Posterior cingulate gyrus (tissue), 11 donors: ENCODE measurements at places on chromosomes 6 and 20.

GRCh38 chr20:22861231-22861980, 173.7 kb upstream of the SSTR4 start:
- DNase-seq: no peak

DNA sequence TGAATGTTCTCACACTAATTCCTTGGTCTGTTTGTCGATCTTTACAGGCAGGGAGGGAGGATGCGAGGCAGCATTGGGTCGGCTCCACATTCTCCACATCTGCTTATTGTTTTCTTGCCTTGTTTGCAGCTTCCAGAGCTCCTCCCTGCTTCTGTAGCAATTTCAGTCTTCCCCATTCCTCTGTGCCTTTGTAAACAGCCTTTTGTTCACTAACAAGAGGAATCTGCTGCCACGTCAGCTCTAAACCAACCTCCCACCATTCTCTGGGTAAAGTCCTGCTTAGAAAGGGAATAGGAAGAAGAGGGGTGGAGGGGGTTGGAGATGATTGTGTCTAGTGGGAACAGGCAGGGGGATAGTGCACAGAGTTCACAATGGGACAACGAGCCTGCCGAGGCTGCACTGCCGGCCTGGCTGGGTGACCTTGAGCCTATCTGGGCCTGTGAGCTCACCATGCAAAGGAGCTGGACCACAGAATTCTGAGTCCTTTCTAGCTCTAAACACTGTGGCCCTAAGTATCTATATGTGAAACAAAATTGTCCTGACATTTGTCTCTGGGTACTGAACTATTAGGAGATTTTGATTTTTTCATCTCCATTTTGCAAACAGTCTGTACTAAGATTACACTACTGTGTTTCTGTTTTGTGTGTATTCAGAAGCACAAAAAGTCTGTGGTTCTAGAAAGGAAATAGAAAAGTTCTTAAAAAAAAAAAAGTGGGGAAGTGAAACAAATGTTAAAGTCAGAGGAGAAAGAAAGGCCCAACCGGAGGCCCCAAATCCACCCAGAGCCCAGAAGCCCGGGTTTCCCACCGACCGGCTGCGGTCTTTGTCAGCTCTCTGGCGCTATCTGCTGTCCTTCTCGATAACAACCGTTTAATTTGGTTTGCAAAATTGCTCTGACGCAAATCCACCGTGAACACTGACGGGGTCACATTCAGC, 1.4 kb upstream of the PRND start:
- DNase-seq: peak; percentile 75

DNA sequence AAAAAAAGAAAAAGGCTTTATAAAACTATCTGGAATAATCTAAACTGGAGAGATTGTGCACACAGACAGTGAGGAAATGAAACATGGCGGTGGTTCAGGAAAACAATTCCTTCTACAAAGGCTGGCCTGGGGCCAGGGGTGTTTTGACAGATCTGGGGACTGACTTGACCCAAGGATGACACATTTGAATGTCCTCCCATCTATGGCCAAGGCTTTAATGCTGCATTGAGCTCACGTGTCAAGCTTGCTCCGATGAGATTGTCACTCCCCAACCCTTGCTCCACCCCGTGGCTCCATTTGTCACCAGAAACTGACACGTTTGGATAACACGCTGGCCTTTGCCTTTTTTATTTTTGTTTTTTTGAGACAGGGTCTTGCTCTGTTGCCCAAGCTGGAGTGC, 156.1 kb downstream of the ZFP64 start:
- no peak for DNase-seq

DNA sequence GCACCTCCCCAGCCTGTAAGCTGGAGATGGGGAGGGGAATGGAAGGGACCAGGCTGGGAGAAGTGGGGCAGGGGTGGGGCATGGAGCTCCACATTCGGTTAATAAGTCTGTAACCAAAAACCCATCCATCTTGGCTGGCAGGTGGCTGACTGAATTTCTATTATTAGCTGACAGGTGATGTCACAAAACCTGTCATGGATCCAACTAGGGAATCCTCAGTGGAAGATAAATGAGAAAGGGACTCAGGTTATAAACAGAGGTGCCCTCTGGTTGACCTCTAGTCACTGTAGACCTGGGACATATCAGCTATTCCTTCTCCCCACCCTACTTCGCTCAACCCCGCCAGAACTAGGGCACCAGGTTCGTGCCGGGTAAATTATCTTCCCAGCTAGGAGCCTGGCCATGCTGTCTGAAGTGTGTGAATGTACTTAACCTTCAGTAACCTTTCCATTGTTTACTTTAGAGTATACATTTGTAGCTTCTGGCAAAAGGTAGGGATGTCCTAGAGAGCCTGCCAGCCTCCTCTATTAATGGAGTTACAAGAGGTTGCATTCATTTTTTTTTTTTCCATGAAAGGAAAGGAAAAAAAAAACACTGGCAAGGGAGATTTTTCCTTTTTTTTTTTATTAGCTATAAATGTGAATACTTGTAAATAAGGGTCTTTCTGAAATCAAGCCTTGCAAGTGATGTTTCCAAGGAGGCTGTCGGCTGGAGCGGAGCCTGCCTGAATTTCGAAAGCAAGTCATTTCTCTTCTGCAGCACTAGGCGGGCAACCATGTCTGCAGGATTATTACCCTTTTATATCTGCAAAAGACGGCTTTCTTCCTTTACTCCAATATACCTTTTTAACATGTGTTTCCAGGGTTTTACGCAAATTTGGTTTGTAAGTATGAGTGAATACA, 135.9 kb downstream of the TMEM242 start:
- DNase-seq: no peak

GRCh38 chr6:123604067-123604466, 32.7 kb downstream of the TRDN start:
- DNase-seq: no peak

GRCh38 chr20:59835448-59836395, 97.7 kb downstream of the SYCP2 start:
- peak; percentile 37 for DNase-seq

DNA sequence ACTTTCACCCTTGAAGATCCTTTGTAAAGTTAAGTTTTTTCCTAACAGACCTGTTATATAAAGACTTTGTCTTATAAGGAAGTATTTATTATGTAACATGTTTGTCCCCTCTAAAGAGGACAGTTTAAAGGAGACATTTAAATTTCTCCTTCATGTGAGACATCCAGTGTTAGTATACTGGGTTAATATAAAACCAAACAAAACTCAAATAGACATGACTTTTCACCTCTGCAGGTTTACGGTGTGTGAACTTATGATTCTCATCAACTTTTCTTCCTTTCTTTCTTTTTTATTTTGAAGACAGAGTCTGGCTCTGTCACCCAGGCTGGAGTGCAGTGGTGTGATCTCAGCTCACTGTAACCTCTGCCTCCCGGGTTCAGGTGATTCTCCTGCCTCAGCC, 17.4 kb upstream of the MPC1 start:
- no peak for DNase-seq

DNA sequence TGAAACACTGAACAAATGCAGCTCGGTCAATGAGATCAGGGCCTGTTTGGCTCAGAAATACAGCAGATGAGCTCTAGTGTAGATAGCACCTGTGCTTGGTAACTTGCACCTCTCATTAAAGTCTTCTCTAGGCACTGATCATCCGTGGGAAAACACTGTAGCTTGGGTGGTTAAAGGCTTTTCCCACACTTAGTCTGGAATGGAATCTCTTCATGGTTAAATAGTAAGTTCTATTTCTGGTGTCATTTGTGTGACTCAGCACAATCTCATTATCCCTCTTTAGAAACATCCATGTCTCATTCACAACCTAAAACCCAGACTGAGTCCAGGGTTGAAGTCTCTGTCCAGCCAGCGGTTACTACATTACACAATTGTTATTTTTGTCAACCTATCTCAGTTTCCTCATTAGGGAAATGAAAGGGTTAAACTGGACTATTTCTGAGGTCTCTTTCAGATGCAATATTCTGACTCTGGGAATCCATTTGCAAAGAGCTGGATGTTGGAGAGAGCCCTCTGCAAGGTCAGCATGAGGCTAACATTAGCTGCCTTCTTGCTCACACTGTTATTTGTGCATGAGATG, 125.0 kb downstream of the ZDHHC14 start:
- no peak for DNase-seq

GRCh38 chr6:39452306-39453145, 130.0 kb upstream of the KCNK16 start:
- DNase-seq: no peak

GRCh38 chr20:51043811-51044210, 20.9 kb upstream of the KCNG1 start:
- DNase-seq: no peak

DNA sequence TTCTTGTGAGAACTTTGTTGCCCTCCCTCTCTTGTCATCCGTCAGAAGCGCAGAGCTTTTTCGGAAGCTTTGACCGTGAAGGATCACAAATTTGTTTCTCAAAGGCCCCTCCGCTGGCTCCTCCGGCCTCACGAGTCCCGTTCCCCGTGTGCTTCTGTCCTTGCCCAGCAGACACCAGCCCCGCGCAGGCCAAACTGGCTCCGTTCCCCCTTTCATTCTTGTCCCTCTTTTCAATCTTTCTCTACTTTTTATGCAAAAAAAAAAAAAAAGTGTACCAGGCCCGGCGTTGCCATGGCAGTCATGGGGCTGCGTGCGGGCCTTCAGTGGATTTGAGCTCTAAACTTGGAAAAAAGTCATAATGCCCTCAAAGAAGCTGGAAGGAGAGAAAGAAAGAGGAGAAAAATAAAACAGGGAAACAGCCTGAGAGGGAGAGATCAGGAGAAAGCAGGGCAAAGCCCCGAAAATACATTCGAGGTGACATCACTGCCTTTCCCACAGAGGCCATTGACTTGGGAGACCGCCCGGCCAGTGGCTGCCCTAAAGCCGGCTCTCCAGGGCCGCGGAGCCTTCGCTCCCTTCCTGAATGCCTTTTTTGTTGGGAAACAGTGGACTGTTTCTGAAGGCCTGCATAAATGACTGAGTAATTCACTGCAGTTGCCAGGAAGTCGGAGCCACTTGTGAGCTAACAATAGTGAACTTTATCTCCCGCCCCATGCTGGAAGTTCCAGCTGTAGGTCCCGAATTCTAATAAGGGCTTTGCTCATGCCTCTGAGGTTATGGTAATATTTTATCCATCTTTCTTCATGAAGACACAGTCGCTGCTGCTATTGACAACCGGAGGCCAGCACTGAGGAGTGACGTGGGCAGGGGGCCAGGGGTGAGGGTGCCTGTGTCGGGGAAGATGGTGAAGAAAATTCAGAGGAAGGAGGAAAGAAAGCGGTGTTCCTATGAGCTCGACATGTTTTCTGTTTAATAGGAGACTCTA, 670.9 kb downstream of the QKI start:
- peak; percentile 87 for DNase-seq

GRCh38 chr6:9482030-9482738, 932.7 kb downstream of the TFAP2A start:
- no peak for DNase-seq

- no peak for DNase-seq
Observed at GRCh38 chr20:40606660-40607059, 82.4 kb downstream of the MAFB start.

DNA sequence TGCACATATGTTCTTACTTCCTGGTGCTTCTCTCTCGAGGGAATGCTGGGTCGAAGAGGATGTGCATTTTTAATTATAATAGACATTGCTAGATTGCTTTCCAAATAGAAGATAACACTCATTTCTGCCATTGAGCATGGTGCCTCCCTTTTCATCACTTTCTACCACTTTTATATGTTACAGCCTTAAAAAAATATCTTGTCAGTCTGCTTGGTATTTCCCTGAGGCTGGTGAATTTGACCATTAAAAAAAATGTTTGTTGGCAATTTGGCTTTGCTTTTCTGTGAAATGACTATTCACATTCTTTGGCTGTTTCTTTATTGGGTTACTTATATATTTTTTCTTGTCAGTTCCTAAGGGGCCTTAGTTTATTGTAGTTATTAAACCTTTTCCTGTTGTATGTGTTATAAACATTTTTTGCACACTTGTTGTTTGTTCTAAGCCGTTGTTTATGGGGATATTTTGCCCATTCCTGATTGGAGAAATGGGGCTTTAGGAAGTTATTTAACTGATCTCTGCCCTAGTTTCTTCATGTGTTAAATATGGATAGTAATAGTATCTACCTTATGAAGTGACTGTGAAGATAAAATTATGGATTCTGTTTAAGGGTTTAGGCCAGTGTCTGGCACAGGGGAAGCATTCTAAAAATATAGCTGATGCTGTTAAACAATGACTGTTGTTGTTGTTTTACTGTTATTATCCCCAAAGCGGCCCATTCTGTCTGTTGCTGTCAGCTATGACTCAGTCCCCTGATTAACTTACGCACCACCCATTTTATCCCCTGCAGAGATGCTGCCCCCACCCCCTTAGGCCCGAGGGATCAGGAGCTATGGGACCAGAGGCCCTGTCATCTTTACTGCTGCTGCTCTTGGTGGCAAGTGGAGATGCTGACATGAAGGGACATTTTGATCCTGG, 3.8 kb downstream of the DDR1 start:
- DNase-seq: no peak

DNA sequence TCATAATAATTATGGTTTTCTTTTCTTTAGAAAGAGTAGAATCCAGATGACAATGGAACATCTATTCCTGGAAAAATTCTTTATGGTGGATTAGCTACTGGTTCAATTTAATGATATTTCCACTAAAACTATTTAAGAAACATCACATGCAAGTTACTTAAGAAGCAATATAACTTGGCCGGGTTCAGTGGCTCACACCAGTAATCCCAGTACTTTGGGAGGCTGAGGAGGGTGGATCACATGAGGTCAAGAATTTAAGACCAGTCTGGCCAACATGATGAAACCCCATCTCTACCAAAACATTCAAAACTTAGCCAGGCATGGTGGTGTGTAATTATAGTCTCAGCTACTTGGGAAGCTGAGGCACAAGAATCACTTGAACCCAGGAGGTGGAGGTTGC, 65.9 kb upstream of the SMLR1 start:
- no peak for DNase-seq

DNA sequence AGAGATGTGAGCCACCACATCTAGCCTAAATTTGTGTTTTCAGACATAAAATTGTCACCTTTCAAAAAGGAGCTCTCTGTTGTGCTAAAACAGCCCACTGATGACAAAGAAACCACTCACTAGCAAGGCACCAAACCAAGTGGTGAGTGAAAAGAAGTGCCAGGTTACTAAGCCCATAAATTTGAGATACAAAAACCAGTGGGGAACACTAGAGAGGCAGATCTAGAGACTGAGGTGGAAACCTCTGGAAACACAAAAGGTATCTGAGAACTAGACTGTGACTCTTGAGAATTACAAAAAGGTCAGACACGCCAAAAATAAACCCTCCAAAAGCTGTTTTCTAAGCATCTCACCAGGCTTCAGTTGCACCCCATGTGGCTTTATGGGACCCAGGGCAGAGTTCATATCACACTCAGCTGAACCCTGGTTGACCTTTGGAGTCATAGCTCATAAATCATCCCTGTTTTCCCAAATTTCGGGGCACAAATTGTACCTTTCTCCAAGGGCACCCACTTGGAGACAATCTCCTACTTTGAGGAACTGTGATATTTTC, 24.2 kb downstream of the SAMD3 start:
- DNase-seq: no peak

GRCh38 chr20:59578436-59579403, 25.6 kb upstream of the PHACTR3 start:
- no peak for DNase-seq

- DNase-seq: no peak
Observed at GRCh38 chr6:121175827-121176226, 158.5 kb downstream of the TBC1D32 start.

GRCh38 chr20:31633339-31633914, 4.3 kb upstream of the COX4I2 start:
- no peak for DNase-seq
